Activated effector memory CD4-positive, alpha-beta T cell treated with anti-CD3 and anti-CD28 coated beads, Interleukin-2, amount 50 U/mL, for 16 hours (primary cell): ENCODE measurements at places on chromosomes 1 and 21.

GRCh38 chr1:171122893-171123292, 32.2 kb downstream of the FMO3 start:
- no peak for DNase-seq

DNA sequence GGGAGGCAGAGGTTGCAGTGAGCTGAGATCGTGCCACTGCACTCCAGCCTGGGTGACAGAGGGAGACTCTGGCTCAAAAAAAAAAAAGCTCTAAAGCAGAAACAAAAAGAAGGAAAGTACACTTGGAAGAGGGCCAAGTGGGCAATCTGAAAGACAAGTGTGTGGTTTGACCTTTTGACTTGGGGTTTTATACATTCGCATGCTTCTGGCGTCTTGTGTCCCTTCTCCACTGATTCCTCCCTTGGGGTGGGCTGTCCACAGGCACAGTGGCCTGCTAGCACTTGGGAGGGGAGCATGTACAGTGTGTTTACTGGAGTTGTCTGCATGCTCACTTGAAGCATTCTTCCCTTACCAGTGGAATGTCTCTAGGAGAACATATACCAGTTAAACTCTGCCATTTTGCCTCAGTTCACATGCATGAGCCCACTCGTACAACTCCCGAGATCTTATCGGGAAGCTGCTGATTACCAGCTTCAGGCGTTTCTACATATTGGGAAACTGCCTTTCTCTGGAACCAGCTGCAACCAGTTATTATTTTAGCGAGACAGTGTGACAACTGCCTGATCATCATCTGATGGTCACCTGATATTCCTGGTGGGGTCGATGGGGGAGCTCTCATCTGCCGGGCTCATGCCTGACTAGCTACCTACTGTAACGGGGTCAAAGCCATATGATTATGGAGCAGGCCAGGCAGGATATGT, 113.5 kb upstream of the ZNF678 start:
- no peak for DNase-seq

- no peak for DNase-seq
Observed at GRCh38 chr1:27218736-27219135, 15.7 kb upstream of the WDTC1 start.

DNA sequence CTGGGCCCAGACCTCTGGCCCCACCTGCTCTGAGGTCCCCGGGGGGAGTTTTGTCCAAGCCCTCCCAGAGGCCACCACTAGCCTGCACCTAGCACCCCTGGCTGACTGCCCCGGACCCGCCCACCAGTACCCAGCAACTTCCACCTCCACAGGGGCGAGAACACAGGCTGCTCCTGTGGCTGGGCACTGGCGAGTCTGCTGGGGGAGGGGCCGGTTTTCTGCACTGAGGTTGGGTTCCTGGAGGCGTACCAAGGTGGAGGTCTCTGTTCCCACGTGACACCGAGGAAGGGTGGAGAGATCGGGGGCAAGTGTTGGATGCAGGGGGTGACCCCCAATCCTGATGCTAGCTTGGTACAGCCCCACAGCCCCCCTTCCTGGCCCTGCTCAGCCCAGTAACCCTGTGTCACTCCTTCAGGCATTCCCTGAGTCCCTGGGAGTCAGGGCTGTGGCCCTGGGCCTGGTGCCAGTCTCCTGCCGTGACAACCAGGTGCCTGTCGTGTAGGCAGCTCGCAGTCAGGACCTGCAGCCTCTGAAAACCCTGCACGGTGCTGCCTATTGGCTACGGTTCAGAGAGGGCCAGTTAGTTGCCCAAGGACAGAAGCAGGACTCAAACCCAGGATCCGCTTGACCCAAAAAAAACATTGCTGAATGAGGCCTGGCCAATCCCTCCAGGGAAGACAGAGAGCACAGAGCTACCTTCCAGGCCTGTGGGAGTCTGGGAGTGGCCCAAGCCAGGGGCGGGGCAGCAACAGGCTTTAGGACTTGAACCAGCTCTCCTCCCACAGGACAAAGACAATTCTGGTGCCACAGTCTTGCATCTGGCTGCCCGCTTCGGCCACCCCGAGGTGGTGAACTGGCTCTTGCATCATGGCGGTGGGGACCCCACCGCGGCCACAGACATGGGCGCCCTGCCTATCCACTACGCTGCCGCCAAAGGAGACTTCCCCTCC, 3.1 kb downstream of the ESPN start:
- no peak for DNase-seq

GRCh38 chr1:46991083-46991923, 32.2 kb upstream of the CYP4X1 start:
- no peak for DNase-seq

- DNase-seq: no peak
Observed at GRCh38 chr1:6354659-6355317, 38.8 kb downstream of the ACOT7 start.

- peak; percentile 85 for DNase-seq
Observed at GRCh38 chr1:117658676-117659075, 52.8 kb downstream of the TENT5C start.
